ENCODE measurements at places on chromosomes 7 and 10.

DNA sequence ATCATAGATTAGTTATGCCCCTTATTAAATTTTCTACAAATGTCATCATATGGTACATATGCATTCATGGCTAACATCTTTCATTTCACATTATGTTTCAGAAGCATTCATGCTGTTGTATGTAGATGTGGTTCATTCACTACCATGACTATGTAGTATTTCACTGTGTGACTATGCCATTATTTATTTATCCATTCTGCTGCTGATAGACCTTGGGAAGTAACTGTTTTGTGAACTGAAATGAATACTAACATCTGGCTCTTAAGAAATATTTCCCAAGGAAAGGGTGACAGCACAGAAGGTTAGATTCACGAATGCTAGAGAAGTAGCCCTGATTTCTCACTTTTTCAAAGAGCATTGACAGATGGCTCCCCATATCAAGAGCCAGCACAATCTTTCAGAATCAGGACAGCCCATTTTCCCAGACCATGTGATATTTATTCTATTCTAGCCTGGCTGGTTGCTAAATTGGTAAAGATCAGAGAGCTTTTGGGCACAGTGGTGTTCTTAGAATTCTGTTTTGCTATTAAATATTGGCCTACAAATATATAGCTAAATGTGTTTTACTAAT, 157.4 kb downstream of the DYNC1I1 start:
- no peak for DNase-seq

DNA sequence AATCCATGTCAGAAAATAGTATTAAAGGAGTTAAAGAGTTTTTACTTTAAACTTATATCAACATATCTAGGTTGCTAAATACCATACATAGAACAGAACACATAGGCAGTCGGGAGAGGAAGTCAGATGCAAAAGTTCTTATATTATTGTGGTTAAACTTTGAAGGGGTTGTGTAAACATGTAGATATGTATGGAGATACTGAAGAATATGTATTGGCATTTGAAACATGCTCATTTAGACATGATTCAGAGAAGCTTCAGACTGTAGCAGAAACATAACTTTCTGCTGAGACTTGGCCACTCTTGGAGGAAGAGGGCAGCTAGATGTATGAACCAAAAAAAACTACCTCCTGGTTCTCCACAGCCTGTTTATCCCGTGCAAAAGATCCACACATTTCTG, 103.5 kb upstream of the FERD3L start:
- no peak for DNase-seq

DNA sequence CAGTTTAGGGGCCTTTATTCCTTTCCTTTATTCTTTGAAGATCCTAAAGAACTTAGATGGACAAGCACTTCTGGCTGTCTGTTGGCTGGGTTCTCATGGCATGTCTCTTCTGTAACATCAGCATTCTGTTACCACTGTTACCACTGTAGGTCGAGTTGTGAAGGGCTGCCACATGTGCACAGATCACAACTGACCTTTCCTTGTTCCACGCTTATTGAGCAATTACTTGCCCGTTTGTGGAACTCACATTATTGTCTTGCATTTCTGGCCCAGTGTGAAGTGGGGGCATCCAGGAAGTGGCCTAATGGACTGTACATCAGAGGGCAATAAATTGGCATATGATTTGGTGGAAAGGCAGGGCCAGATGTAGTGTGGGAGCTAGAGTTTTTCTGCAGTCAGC, 23.7 kb downstream of the GBF1 start:
- DNase-seq, result no peak

DNA sequence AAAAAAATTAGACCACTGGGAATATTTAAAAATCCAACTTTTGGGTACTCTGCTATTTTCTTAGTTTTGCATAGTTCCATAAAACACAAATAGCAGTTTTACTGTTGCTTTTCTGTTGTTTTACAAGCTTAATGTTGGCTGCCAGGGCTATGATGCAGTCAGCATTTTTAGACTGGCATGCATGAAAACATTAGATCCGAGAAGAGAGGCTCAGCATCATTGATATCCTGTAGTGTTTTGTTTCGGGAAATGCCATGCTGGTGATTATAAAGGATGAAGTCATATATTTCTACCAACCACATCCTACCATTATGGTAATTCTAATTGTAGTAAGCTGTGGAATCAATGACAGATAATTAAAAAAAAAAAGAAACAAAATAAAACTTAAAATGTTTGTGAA, 104.6 kb downstream of the MBL2 start:
- no peak for DNase-seq

DNA sequence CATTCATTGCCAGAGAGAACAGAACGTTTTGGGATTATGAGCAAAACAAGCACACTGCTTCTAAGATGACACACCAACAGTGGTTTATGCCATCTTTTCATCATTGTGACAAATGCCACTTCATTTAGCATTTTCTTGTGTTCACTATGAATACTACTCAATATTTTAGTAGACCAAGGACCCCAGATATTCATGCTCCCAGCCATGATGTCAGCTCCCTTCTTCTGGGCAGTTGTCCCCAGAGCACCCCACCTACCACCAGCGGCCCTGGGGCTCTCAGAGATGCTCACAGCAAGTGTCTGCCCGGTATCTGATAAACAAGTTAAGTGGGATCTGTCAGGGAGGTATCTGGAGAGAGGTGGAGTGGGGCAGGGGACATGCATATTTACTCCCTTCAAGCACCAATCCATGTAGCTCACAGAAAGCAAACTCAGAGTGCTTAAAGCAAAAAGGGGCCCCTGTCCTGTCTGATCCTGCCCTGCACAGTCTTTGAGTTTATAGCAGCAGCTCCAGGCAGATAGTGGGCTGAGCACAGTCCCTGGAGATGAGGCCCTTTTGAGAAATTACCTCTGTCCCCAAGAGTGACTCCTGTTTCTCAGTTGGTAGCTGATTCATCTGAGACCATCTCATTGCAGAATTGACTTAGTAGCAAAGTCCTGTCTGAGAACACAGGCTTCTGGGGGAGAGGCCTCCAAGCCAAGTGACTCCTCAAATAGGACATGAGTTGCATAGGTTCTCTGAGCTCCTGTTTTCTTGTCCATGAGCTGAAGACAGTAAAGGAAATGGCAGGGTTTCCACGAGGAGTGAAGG, 281.8 kb upstream of the KLF6 start:
- no peak for DNase-seq

DNA sequence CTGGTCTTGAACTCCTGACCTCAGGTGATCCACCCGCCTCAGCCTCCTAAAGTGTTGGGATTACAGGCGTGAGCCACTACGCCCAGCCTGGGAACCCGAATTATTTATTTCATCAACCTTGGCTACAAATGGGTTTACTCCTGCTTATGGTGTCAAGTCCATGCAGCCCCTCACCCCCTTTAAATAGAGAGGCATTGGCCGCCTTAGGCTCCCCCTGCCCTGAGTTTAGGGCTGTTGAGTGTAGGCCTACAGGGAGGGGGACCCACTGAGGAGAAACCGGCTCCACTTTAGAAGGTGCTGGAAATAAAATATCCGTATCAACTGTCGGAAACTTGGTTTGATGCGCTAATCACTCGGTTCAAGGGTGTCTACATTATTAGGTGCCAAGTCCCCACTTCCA, 8.7 kb upstream of the SP8 start:
- no peak for DNase-seq

- DNase-seq, result no peak
These were observed 232.2 kb downstream of the CRPPA start for GRCh38 chr7:16189026-16189715.

- no peak for DNase-seq
These were observed 121.3 kb downstream of the SEMA3A start for GRCh38 chr7:84073186-84073875.

DNA sequence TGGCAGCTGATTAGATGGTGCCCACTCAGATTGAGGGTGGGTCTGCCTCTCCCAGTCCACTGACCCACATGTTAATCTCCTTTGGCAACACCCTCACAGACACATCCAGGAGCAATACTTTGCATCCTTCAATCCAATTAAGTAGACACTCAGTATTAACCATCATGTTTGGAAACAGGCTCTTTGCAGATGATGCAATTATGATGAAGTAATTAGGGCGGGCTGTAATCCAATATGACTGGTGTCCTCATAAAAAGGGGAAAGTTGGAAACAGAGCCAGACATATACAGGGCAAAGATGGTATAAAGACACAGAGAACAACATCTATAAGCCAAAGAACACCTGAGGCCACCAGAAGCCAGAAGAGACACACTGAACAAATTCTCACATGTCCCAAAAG, 658.6 kb downstream of the CCSER2 start:
- no peak for DNase-seq

- no peak for DNase-seq
These were observed 33.4 kb upstream of the WASL start for GRCh38 chr7:123782071-123782798.

- DNase-seq, result no peak
These were observed 128.7 kb downstream of the COBL start for GRCh38 chr7:51187941-51188340.

DNA sequence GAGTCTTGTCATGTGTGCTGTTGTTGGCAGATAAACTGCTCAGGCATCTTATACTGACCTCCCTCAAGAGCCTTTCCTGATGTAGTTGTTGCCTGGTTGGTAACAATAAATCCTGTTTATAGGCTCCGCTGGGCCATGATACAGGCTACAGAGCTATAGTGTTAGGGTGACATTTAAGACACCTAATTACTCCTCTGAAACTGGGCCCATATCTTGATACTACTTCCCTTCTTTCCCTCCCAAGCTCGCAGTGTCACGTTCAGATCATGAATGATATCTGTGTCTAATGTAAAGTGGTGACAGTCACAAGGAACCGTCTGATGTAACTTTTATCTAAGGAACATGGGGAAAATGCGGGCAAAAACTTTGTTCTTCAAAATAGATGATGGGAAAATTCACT, 35.4 kb downstream of the CROT start:
- DNase-seq, result no peak

Measured in RKO (cell line).